ELR (cell line): ENCODE measurements at places on chromosomes 11 and 22.

GRCh38 chr22:21904250-21904789 lies 36.9 kb upstream of the MAPK1 start:
- no peak for DNase-seq

- DNase-seq, result no peak
These were observed 28.3 kb downstream of the TRMU start for GRCh38 chr22:46363611-46364321.

- no peak for DNase-seq
These were observed 236.3 kb downstream of the KIRREL3 start for GRCh38 chr11:126764231-126764630.

- DNase-seq, result no peak
These were observed 32.9 kb downstream of the LRRC32 start for GRCh38 chr11:76637491-76638269.

DNA sequence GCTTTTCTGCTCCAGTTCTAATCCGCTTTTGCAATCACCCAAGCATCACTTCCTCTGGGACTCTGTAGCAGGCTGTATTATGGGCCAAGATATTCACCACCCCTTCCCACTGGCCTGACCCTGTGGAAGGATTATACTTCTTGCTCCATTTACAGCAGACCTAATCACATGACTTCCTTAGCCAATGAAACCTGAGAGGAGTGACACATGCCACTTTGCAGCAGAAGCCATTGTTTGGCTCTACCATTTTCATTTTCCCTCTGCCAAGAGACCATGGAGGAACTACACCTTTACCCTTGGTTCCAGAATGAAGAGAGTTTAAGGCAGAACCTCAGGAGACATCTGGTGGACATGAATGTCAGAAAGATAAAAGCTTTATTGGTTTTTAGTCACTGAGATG lies 134.9 kb upstream of the HSD17B12 start:
- DNase-seq, result no peak

DNA sequence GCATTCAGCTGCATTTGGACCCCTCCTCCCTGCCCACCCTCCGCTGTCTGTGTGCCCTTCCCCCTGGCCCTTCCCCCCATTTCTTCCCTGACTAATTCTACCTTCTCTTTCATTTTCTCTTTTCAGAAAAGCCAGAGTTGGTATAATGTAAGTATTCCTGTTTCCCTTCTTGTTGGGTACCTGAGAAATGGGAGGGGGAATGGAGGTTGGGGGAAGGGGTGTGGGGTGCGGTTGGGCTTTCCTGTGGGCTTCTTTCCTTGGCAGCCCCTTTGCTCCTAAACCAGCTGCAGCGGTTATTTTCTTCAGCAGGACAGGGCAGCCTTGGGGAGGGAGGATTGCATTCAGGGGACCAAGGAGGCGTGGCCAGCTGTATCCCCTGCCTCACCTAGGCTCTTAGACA lies 70.2 kb downstream of the SCN3B start:
- DNase-seq, result no peak

GRCh38 chr11:65066315-65066714 lies 8.0 kb upstream of the NAALADL1 start:
- no peak for DNase-seq
